Coronary artery (tissue), 2 donors: ENCODE measurements at places on chromosomes 16 and 17.

- no peak for DNase-seq
Measured at GRCh38 chr17:81241648-81242420, 2.7 kb downstream of the NDUFAF8 start.

GRCh38 chr16:86986809-86987487 lies 330.2 kb downstream of the C16orf95 start:
- no peak for DNase-seq

DNA sequence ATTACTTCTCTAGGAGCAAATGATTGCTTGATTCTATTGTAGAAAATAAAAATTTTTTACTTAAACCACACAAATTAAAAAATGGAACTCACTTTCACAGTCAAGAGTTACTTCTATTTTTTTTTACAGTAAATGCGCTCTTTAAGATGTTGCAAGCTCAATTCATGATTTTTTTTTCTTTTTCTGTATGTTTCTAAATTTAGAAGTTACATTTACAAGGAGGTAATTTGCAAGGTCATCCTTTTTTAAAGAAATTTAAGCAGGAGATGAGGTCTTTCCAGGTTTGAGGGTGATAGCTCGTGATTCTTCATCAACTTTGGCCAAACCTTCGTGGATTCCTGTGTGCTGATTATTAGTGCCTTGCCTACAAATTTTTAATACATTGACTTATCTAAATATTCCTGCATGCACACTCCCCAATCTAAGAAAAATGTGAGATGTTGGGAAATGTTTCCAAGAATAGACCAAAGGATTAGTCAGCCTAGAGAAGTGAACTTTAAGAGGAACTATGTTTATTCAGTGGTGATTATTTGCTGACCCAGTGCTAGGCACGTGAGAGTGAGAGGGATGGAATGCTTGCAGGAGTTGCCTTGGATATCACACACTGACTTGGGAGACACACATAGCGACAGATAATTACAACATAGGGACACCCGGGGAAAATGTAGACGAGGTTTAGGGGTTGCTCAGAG lies 429.8 kb downstream of the MAF start:
- no peak for DNase-seq

DNA sequence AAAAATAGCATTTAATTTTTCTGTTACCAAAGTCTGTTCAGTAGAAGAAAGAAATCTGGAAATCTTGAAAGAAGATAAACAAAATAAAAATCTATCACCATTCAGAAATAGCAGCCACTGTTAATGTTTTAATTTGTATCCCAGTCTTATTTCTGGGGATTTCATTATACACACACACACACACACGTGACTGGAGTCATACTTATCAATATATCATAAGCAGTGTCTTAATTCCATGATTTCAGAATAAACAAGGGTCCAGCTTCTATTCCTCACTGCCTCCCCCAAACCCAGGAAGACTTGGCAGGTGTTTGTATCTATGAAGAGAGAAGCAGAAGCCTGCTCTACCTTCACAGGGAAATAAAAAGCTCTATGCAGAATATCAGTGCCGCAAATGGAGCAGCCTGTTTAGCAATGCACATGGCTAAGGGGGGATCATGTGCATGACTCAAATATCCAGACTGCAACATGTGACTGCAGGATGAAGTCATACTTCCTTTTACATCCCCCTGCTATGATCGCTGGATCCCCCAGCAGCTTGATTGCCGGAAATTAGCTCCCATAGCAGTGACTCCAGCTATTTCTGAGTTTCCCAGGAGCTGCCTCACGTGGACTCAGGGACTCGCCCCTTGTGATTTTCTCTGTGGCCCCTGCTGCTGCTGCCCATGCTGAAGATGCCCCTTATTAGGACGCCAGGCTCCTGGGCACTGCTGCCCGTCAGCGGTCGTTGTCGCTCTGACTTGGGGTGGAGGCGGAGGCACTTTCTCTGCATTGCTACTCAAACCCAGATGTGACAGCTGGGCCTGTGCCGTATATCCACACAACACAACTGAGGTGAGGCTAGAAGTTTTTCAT lies 341.0 kb downstream of the CPPED1 start:
- no peak for DNase-seq

DNA sequence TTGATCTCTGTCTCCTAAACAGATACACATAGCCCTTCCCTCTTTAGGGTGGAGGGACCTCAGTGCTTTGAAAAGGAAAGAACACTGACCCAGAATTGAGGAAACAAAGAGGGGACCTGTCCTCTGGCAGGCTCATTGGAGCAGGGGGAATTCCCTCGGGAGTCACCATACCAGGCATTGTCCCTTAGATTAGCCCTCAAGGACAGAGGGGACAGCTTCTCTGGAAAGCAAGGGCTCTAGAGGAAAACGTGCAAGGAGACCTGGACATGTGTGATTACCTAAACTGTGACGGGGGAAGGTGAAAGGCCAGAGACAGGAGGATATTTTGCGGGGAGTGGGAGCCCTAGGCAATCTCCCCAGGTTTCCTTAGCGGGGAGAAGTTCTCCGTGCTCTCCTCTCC lies 7.6 kb upstream of the FZD2 start:
- DNase-seq: no peak

GRCh38 chr16:49602201-49602975 lies 228.8 kb downstream of the C16orf78 start:
- DNase-seq: peak; percentile 64

DNA sequence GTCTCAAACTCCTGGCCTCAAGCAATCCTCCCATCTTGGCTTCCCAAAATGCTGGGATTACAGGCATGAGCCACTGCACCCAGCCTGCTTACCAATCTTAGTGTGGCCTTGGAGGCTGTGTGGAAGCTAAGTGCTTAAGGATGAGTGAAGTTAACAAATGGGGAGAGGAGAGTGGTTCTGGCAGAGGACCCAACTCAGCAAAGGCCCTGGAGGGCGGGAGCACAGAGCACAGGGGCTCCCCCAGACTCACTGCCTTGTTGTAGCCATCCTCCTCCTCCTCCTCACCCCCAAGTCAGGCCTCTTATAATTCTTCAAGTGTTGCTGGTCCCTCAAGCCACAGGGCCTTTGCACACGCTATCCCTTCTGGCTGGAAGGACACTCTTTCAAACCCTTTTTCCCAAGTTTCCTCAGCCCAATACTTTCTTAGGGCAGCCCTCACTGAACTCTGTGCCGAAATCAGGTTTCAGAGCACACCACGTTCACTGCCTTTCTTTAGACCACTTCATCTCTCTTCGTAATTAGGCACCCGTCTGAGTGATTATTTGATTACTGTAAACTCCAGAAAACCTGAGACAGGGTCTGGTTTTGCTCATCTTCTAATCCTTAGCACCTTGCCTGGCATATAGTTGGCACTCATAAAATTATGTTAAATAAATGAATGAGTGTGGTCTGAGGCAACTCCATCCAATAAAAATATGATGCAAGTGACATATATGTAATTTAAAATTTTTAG lies 23.4 kb downstream of the NGFR start:
- DNase-seq: no peak

- no peak for DNase-seq
Measured at GRCh38 chr17:82493226-82493781, 26.2 kb upstream of the FOXK2 start.

DNA sequence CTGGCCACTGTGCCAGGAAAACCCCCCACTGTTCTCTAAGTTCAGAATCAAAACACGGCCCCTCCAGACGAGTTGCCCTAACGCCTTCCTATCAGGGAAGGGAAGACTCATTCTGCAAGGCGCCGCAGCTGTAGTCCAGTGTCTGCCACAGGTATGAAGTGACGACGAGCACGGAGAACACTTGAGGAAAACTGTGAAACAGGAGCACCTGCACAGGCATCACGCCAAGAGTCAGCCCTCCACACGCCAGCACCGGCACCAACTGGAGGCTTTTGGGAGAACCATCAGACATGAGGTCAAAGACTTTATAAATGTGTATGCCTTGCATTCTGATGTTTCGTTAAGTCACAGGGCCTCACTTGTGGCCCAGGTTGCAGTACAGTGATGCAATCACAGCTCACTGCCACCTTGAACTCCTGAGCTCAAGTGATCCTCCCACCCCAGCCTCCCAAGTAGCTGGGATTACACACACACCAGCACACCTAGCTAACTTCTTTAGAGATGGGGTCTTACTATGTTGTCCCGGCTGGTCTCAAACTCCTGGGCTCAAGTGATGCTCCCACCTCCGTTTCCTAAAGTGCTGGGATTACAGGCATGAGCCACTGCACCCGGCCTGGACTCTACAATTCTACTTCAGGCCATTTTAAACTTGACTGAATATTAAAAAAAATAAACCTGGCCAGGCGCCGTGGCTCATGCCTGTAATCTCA lies 22.9 kb downstream of the KLHDC4 start:
- no peak for DNase-seq

GRCh38 chr17:17161759-17162158 lies 44.4 kb downstream of the PLD6 start:
- no peak for DNase-seq

DNA sequence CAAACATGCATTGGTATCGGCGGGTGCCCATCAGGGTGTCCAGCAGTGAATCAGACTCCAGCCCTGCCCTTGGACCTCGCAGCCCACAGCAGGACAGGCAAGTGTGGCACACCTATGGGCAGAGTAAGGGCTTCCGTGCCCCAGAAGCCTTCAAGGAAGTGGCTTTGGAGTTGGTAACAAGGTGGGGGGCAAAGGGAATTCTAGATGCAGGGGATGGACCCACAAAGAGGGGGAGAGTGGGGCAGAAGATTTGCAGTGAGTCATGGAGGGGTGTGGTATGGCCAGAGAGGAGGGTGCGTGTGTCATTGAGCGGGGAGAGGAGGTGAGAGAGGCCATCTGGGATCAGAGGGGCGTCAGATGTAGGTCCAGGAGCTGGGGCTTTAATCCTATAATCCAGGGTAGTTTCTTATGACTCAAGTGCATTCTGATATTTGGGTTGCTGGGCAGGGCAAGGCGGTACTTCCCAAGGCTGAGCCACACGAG lies 8.5 kb upstream of the SPNS2 start:
- DNase-seq: no peak
